ENCODE measurements at places on chromosomes 2 and 18.

DNA sequence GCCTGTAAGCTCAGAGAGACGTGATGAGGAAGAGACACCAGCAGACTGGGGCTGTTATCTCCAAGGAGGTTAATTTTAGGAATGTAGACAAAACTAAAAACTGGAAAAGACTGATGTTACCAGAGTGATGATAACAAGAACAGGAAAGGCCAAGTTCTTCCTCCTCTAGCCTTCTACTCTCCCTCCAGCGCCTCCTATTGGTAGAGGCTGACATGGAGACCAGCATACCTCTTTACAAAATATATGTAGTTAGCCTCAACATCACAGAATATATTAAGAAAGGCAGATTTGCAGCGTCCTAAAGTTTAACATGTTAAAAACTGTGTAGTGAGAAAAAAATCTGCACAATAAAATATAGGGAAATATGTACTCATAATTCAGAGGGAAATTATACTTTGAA lies 66.0 kb downstream of the TCF4 start:
- no peak for DNase-seq

DNA sequence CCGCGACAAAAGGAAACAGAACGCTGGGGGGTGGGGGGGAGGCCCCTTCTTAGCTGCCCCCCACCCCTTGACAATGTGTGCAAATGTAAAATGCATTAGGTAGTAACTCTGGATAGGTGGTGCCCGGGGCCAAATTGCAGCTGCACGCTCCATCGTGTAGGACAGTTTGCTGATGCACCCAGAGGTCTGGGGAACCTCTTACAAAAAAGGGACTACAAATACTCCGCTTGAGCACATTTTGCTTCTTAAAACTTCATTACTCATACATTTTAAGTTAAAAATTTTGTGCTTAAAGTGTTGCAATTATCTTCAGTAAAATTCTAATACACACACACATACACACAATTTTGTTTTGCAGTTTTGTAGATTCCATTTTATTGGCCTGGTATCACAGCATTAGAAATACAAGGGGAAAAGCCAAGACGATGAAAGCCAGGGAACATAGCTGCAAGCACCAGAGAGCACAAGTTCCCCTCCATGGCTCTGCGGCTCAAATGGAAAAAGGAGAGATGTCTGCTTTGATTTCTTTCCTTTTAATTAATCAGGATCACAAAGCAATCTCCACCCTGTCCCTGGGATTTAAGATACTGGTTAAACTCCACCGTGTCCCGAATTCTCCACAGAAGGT lies 582.1 kb downstream of the ZEB2 start:
- no peak for DNase-seq

GRCh38 chr2:237072067-237072931 lies 13.4 kb upstream of the COPS8 start:
- DNase-seq: peak; percentile 91

- DNase-seq: no peak
These were observed 176.9 kb downstream of the BCL2 start for GRCh38 chr18:63142594-63143225.

DNA sequence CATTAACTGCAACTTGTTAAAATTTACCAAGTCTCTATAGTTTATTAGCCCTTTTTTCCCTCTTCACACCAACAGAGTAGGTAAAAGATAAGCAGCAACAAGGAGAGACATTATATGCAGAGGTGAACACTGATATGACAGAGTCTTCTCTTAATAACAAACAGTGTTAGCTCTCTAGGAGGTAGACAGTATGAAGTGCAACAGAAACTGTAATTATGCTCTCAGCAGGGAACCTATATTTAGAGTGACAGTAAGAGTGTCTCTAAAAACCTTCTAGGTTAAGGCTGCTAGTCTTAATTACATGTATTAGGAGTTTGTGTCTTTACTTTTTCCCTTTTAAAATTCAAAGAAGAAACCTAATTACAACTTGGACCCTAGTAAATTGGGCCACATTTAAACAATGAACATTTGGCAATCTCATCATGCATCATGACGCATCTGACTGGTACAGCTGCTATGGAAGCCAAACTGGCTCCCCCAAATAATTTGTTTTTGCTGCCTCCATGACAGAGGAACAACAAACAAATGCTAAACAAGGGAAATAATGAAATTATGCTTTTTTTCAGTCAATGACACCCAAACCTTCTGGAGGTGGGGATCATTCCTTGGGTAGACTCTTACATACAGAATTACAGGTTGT lies 69.9 kb upstream of the MMADHC start:
- DNase-seq: no peak

DNA sequence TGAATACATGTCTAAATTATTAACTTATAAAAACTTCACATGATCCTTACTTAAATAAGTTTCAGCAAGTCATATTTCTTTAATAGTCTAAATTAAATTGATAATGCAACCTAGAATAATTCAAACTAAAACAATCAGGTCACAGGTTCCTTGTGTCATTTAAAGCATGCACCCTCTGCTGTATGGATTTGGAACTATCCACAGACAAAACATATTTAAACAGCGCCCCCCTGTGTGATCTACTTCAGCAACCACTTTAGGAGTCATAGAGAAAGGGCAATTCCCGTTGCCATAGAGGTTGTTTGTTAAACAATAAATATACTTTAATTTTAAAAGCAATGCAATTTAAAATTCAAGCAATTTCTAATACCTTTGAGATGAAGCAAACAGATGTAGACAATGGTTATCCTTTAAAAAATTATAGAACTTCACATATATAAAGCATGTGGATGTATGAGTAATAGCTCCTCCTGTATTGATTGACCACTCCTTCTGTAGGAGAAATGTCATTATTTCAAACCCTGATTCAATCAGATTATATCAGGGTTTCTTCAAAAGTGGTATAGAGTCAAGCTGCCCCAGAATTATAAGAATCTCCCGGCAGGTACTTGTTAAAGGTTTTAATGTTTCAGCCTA lies 21.2 kb downstream of the GRB14 start:
- DNase-seq: no peak

GRCh38 chr2:12313445-12314126 lies 403.1 kb upstream of the TRIB2 start:
- DNase-seq: no peak

DNA sequence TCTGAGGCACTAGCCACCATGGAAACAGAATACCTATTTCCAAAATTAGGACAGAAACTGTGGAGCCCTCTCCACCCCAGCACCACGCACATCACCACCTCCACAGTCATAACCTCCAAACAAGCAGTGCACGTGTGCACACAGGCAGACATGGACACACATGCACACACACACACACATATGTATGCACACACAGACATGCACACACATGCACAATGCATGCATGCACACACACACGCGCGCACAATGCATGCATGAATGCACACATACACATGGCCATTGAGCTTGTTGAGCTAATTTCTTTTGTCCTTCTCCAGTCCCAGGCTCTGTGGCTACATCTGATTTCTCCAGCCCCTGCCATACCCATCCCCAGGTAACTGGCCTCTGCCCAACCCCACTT lies 161.6 kb upstream of the EPB41L3 start:
- DNase-seq: no peak

DNA sequence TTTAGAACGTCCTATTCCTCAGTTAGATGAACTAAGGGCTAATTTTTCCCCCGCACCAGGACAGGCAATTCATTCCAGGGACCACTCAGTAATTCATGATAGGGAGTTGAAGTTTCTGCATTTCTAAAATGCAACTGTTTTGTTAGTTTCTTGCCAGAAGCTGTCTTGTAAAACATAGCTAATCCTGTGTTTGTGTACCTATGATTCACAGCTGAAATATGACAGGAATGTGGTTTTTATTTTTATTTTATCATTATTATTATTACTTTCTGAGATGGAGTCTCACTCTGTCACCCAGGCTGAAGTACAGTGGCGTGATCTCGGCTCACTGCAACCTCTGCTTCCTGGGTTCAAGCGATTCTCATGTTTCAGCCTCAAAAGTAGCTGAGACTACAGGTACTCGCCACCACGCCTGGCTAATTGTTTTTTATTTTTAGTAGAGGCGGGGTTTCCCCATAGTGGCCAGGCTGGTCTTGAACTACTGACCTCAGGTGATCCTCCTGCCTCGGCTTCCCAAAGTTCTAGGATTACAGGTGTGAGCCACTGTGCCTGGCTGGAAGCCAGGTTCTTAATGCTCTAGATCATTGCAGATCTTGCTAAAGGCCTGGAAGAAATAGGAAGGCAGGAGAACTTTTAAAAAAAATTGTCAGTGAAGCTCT lies 154.8 kb upstream of the FHL2 start:
- peak; percentile 32 for DNase-seq

DNA sequence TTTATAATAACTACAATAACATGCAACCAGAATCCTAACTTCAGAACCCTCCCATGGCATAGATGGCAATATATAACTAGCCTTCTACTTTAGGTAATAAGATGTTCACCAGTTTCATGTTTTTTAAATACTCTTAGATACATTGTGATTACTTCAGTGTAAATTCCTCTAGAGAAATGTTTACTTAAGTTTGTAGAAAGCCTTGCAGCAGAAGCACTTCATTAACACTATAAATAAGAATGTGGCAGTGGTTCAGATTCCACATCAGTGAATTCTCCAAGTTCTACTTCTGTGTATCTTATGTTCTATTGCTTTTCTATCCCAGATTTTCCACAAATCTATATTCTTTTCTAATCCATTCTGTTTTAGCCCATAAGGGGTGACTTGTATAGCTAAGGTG lies 1.2 kb upstream of the RAD51AP2 start:
- DNase-seq: no peak

- DNase-seq: no peak
These were observed 2.5 kb downstream of the PXDN start for GRCh38 chr2:1741851-1742250.

GRCh38 chr2:132804051-132804450 lies 134.0 kb upstream of the LYPD1 start:
- DNase-seq: no peak

GRCh38 chr2:45968946-45969584 lies 317.6 kb downstream of the PRKCE start:
- DNase-seq: no peak

DNA sequence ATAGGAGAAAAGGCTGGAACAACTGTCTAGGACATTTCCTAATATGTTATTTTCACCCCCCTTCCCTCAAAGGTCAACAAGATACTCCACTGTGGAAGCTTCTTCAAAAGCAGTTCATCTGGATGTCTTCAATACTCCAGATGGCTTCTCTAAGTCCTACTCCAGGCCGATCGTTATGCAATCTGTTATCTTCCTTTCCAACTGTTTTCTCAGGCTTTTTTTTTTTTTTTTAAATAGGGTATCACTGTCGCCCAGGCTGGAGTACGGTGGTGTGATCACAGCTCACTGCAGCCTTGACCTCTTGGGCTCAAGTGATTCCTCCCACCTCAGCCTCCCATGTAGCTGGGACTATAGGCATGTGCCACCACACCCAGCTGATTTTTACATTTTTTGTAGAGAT lies 26.3 kb downstream of the ATP8B1 start:
- no peak for DNase-seq
